ENCODE measurements at places on chromosomes 11 and 22.

DNA sequence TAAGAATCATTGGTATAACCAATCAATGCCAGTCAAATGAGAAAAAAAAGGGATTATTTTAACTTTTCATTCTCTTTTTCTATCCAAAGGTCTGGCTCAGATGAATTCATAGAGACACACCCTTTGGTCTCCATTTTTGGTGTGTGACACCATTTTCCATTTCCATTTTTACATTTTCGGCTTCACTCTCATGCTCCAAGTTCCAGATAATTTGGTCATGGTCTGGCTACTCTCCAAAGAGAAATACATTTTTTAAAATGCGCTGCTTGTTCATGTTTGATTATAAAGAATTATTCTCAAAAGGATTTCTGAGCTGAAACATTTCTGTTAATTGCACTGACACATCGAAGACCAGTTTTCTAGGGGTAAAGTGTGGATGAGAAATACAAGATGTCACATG is 51.6 kb upstream of the FIBIN start:
- no peak overlapping the region for H3K4me3 ChIP-seq
- H3K4me1 ChIP-seq: peaks cover 36% of the 10 kb centered on the region
- no peak for DNase-seq

DNA sequence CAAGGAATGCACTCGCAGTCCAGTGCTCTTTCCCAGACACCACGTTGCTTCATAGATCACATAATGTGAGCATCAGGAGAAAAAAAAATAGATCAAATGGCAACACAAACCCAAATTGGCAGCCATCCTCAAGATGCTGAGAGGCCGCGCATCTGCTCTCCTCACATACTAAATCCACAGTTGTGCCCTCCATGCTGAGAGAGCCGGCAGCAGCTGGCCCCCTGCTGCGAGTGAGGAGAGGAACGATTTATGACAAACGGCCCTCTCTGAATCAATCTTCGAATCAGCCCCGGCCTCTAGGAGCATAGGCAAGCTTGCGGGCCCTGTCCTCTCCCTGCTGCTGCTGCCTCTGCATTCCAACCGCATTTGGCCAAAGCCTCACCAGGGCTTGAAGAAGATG is 159.9 kb upstream of the TENM4 start:
- no peak overlapping the region for H3K4me3 ChIP-seq
- H3K27me3 ChIP-seq: no peaks in the 10 kb centered on the region
- H3K27ac ChIP-seq: no peak overlapping the region
- no peak for DNase-seq
- no peaks in the 10 kb centered on the region for H3K36me3 ChIP-seq

DNA sequence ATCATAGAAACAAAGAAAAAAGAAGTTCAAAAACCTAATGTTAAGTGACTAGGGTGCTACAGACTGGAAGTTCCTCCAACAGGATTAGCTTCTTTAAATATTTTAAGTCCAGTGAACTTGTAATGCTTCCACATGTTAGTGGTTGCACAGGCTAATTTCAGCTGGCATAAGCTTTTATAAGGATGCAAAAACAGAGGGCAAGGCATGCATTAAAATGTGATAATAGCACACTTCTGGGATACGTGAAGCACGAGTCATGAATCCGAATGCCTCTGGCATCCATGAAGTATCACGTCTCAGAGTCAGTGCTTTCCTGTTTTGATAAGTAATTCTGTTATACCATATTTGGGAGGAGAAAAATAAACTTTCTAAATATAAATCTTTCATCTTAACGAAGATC is 106.8 kb downstream of the DCDC1 start:
- no peaks in the 10 kb centered on the region for H3K27me3 ChIP-seq
- no peak overlapping the region for H3K4me3 ChIP-seq

- peaks cover 34% of the 10 kb centered on the region for H3K4me1 ChIP-seq
- no peak overlapping the region for H3K4me3 ChIP-seq
- peak; percentile 76 for DNase-seq
- no peaks in the 10 kb centered on the region for H3K27me3 ChIP-seq
- no peaks in the 10 kb centered on the region for H3K36me3 ChIP-seq
These were observed 45.3 kb downstream of the CHRDL2 start for GRCh38 chr11:74685905-74686304.

DNA sequence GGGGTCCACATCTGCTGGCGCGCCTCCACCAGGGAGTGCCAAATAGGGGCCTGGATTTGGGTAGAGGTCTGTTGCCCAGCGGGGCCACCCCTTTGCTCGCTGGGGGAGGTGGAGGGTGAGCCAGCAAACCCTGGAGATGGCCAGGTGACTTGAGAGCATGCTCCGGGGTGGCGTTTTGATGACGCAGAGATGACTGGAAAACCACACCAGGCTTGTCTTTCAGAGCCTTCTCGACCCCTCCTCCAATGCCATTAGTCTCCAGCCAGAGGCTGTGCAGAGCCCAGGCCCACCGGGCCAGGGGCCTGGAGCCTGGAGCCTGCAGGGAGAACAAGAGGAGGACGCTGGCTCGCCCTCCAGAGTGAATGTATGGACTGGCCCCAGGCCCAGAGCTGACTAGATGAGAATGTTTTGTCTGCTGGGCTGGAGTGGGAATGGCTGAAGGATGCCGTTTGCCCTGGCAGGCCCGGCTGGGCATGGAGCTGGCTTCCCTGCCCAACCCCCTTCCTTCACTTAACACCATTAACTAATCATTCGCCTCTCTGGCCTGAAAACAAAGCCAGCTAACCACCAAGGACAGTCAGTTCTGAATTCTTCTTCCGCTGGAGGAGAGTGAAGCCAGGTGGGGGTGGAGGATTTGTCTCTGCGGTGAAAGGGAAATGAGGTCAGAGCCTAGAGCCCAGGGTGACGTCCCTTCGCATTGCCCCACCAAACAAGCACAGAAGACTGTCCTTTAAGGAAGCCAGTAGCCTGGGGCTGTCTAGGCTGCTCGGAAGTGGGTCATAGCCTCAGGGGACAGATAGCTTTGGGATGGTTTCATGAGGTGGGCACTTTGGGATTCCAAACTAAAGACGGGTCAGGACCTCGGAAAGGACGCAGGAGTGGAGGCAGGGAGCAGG is 1.6 kb upstream of the MCAM start:
- H3K4me3 ChIP-seq: peak overlapping the region; percentile 99
- no peaks in the 10 kb centered on the region for H3K27me3 ChIP-seq
- H3K36me3 ChIP-seq: peaks cover 15% of the 10 kb centered on the region
- H3K4me1 ChIP-seq: peaks cover 75% of the 10 kb centered on the region
- DNase-seq: no peak

- no peaks in the 10 kb centered on the region for H3K27me3 ChIP-seq
- H3K4me1 ChIP-seq: peaks cover 80% of the 10 kb centered on the region
- H3K36me3 ChIP-seq: peaks cover 37% of the 10 kb centered on the region
- no peak for DNase-seq
- peak overlapping the region; percentile 18 for H3K27ac ChIP-seq
These were observed 56.8 kb downstream of the ZBTB16 start for GRCh38 chr11:114116357-114116756.

- H3K4me1 ChIP-seq: no peaks in the 10 kb centered on the region
- no peaks in the 10 kb centered on the region for H3K27me3 ChIP-seq
- H3K36me3 ChIP-seq: peaks cover 59% of the 10 kb centered on the region
- H3K27ac ChIP-seq: no peak overlapping the region
- no peak for DNase-seq
These were observed 27.5 kb upstream of the CRYBB3 start for GRCh38 chr22:25172153-25172552.

GRCh38 chr11:57414612-57415212 is 12.2 kb downstream of the SLC43A3 start:
- no peak for DNase-seq
- H3K4me3 ChIP-seq: no peak overlapping the region
- H3K36me3 ChIP-seq: peaks cover 78% of the 10 kb centered on the region
- no peaks in the 10 kb centered on the region for H3K27me3 ChIP-seq

- no peak overlapping the region for H3K27ac ChIP-seq
- peaks cover 13% of the 10 kb centered on the region for H3K36me3 ChIP-seq
- no peak for DNase-seq
- H3K4me3 ChIP-seq: no peak overlapping the region
- H3K27me3 ChIP-seq: no peaks in the 10 kb centered on the region
- H3K4me1 ChIP-seq: peaks cover 14% of the 10 kb centered on the region
These were observed 6.3 kb downstream of the CEP164 start for GRCh38 chr11:117333917-117334316.

DNA sequence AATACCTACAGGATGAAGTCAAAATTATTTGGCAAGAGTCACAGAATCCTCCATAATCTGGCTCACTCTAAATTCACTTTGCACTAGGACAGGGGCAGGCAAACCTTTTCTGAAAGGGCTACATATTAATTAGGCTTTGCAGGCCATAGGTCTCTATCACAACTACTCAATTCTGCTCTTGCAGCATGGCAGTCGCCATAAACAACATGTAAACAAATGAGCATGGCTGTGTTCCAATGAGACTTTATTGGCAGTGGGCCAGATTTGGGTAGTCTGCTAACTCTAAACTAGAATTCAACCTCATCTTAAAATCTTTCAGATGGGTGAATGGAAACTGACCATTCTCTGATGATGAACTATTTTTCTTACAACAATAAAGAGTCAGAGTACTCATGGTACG is 5.8 kb downstream of the THRSP start:
- no peak overlapping the region for H3K4me3 ChIP-seq
- H3K4me1 ChIP-seq: no peaks in the 10 kb centered on the region
- H3K27ac ChIP-seq: no peak overlapping the region
- no peak for DNase-seq
- H3K36me3 ChIP-seq: peaks cover 51% of the 10 kb centered on the region

- no peak for DNase-seq
- H3K27ac ChIP-seq: no peak overlapping the region
- H3K4me1 ChIP-seq: no peaks in the 10 kb centered on the region
- peaks cover 6% of the 10 kb centered on the region for H3K27me3 ChIP-seq
These were observed 20.1 kb upstream of the MRGPRX2 start for GRCh38 chr11:19080579-19080993.

- H3K27ac ChIP-seq: no peak overlapping the region
- no peaks in the 10 kb centered on the region for H3K36me3 ChIP-seq
- no peak for DNase-seq
- H3K4me3 ChIP-seq: no peak overlapping the region
- H3K27me3 ChIP-seq: no peaks in the 10 kb centered on the region
These were observed 9.2 kb upstream of the OR9Q2 start for GRCh38 chr11:58179648-58180047.

GRCh38 chr11:69562816-69563215 is 78.1 kb upstream of the CCND1 start:
- no peaks in the 10 kb centered on the region for H3K36me3 ChIP-seq
- no peak overlapping the region for H3K4me3 ChIP-seq

GRCh38 chr11:99376463-99376862 is 355.7 kb downstream of the CNTN5 start:
- no peaks in the 10 kb centered on the region for H3K36me3 ChIP-seq
- no peak overlapping the region for H3K4me3 ChIP-seq
- H3K27ac ChIP-seq: no peak overlapping the region
- no peaks in the 10 kb centered on the region for H3K27me3 ChIP-seq
- no peak for DNase-seq

GRCh38 chr11:103047837-103048236 is 44.1 kb downstream of the DCUN1D5 start:
- DNase-seq: no peak
- H3K27ac ChIP-seq: no peak overlapping the region
- H3K27me3 ChIP-seq: no peaks in the 10 kb centered on the region

- no peaks in the 10 kb centered on the region for H3K36me3 ChIP-seq
- no peak overlapping the region for H3K4me3 ChIP-seq
- H3K27ac ChIP-seq: no peak overlapping the region
These were observed 19.0 kb upstream of the OR9Q1 start for GRCh38 chr11:58004664-58005063.
